ENCODE measurements at places on chromosomes 11 and 22.

DNA sequence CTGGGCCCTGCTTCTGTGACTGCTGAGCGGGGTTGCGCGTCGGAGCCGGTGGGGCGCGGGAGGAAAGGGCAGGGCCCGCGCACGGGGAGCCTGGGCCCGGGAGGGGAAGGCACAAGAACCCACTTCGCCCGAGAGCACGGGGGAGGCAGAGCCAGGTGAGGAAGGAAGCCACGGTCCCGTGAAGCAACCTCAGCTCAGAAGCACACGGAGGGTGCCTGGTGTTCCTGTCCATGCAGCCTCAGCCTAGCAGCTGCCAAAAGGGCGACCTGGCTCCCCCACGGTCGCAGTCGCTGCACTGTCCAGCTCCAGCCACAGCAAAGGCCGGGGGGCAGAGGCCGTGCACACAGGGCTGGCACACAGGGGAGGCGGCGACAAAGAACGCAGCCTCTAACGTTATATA, 9.3 kb upstream of the CDC42BPG start:
- no peak for DNase-seq

DNA sequence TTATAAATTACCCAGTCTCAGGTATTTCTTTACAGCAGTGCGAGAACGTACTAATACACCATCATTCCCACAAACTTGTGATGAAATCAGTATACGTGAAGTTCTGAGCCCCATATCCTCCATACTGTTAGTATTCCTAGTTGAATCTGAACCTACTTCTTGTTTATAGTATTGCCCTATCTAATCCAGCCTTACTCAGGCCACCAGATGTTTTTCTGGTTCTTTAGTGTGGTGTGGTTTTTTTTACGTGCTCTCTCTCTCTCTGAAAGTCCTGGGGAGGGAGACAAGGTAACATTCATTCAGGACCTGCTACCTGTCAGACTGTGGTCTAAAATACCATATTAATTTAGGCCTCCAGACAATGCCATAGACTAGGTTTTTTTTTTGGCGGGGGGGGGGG, 47.6 kb upstream of the TEAD1 start:
- no peak for DNase-seq

GRCh38 chr11:70557742-70558485, 159.6 kb downstream of the CTTN start:
- no peak for DNase-seq

DNA sequence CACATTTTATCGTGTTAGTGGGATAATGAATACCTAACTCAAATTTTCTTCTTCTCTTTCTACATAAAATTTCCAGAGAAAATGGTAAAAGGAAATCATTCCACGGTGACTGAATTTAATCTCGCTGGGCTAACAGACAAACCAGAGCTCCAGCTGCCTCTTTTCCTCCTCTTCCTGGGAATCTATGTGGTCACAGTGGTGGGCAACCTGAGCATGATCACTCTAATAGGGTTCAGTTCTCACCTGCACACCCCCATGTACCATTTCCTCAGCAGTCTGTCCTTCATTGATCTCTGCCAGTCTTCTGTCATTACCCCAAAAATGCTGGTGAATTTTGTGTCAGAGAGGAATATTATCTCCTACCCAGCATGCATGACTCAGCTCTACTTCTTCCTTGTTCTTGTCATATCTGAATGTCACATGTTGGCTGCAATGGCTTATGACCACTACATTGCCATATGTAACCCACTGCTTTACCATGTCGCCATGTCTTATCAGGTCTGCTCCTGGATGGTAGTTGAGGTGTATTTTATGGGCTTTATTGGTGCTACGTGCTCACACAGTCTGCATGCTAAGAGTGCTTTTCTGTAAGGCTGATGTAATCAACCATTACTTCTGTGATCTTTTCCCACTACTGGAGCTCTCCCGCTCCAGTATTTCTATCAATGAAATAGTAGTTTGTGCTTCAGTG, 24.1 kb downstream of the OR10D3 start:
- no peak for DNase-seq

DNA sequence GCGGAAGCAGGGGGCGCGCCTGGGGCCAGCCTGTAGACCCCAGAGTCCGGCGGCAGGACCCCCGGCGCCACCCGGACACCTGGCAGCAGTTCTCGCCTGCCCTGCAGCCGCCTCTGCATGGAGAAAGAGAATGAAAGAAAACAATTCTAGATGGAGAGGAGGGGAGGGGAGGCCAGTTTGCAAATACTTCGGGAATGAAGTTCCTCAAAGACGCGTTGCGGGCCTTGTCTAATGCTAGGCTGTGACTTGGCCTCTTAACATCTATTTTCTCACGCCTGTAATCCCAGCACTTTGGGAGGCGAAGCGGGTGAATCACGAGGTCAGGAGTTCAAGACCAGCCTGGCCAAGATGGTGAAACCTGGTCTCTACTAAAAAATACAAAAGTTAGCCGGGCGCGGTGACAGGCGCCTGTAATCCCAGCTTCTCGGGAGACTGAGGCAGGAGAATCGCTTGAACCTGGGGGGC, 2.1 kb upstream of the BARX2 start:
- no peak for DNase-seq

DNA sequence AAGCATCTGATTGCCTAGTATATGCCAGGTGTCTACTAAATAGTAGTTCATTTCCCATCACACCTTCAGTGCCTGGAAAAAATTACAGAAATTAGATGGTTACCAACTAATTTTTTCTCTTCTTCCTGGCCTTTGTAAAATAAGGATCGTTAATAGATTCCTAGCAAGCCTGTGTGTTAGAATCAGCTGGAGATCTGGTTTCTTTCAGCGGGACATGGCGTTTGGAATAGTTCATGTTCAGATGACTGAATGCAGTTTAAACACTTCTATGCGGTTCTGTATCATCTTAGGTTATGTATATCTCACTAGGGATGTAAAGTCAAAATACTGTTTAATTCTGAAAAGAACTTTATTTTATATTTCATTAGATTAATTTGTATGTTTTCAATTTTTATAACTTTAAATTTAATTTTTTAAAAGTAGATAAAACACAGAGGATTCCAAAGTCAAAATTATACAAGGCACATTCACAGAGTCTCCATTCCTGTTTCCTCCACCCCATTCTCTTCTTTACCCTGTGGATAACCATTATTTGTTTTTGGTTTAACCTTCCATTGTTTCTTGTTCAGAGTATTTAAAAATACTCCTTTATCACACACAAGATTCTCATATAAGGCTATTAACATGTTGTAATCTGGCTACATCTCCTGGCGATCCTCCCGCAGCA, 132.8 kb downstream of the ATXN10 start:
- no peak for DNase-seq

- no peak for DNase-seq
These were observed 14.4 kb downstream of the FBLN1 start for GRCh38 chr22:45516923-45517675.

All from activated naive CD8-positive, alpha-beta T cell treated with anti-CD3 and anti-CD28 coated beads for 36 hours (primary cell).